PC-3 (cell line): ENCODE measurements at places on chromosomes 7 and 10. TPM values are rescaled to one million over a fixed set of nuclear protein-coding genes. Genes with fewer than 3 reads are reported as not detected.

DNA sequence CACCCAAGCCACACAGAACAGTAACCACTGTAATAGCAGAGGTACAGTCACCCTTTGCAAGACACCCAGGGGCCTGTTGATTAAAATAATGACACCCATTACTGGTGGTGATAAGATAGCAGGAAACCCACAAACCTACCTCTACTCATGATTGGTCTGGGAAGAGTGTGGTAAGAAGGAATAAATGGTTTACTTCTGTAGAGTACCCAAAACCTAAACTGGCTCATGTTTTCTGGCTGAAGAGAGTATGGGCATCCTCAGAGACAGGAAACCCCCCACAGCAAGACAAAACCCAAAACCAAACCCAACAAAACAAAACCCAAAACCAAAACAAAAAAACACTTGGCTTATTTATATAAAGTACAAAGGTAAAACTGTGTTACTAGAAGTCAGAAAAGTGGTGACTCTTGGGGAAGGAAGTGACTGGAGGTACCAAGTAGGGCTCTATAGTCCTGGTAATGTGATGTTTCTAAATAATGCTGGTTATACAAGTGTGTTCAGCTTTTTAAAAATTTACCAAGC is 15.5 kb upstream of the DNAJB12 start:
- no peak for DNase-seq

The NUTM2E gene
- 0.58 TPM in 1 of 2 replicates, not detected in the other for total RNA-seq

DNA sequence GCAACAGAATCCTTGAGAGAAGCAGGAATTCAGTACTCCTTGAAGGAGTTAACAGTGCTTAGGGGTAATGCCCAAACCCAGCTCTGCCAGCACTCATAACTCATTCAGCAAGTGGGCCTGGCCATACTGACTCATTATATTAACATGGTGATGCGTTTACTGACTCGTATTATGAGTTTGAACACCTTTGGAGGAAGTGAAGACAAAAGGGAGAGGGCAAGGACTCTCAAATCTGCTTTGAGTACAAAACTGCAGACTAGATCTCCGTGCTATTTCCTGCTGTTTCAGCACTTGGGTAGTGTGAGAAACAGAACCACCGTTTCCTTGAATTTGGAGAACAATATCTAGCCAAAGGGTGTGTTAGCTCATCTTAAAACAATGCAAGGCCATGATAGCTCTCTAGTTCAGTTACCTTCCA is 30.8 kb downstream of the SLC16A9 start:
- DNase-seq: peak; percentile 95

DNA sequence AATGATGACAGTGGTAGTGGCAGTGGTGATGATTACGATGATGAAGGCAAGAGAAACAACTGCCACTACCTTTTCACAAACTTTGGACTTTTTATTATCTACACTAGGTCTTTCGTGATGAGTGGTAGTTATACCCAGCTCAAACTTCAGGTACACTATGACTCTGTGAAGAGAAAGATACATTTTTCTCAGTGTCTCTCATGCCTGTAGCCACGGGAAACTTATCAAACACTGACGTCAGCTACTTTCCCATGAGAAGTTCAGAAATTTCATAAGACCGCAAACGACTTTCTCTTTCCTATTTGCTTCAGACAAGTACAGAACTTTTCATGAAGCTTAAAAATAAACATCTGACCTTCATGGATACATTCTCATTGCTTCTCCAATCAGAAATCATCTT is 57.0 kb downstream of the CALD1 start:
- no peak for DNase-seq

GRCh38 chr10:73768881-73769280 is 13.0 kb upstream of the CHCHD1 start:
- no peak for DNase-seq

DNA sequence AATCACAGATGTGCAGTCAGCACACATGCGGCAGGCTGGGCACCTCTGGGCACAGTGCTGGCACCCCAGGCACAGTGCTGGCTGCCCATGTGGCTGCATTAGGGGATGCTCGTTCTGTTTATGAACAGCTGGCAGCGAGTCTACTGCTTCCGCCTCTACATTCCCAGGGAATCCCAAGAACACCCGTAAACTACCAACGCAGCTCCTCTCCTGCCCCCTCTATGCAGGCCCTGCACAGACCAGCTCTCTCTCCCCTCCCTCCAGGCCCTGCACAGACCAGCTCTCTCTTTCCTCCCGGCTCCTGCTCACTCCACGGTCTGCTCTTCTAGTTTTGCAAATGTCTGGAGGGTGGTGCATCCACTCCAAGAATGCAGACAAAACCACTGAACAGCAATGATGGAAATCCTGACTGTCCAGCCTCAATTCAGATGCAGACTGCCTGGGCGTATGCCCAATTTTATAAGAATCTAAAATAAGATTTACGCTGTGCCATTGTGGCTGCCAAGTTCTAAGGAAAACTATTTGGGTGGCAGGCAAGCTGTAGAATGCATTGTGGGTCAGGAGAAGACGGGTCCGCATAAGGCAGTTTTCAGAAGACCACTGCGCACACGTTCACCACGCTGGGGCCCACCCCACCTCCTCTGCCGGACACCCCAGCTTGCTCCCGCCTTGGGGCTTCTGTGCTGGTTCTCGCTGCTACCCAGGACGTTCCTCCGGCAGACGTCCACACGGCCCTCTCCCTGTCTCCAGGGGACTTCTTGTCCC is 234.6 kb downstream of the ZMYND11 start:
- no peak for DNase-seq

DNA sequence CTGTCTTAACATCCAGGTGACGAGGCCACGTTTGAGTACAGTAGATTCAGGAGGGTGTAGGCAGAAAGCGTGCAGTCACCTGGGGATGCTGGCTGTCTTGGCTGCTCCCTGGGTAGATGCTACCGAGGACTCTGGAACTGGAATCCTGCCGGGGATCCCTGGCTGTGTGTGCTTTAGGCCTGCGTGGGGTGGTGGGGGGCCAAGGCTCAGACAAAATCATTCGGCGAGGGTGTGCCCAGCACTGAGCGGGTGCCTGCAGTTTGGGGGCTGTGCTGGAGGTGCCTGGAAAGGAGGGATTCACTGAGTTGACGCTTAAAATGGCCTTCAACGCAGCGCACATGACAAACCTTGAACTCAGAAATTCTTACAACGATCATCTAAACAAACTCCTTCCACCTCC is 93.5 kb upstream of the PODXL start:
- no peak for DNase-seq

DNA sequence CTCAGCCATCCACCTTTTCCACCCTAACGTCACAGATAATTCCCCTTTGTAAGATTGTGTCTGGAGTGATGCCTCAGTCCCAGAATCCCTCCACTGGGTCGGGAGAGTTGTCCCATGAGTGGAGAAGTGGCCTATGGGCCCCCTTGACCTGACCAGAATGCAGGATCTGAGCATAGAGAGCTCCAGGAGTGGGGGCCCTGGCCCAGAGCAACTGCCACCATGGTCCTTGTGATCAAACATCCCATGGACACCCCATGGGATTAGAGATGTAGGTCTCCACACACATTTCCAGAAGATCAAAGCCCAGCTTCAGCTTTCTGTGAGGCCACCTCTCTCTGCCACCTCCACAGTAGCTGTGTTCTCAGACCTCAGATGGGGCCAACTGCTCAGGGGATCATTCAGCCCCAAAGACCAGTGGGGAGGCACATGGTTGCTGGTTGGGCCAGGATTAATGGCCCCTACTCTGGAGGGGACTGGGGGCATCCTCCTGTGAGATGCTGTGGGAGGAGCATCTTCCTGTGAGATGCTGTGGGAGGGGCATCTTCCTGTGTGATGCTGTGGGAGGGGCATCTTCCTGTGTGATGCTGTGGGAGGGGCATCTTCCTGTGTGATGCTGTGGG is 28.5 kb upstream of the DPYSL4 start:
- DNase-seq: no peak

The ZYX gene
- 103 and 108 TPM in 2 replicates for total RNA-seq

- DNase-seq: no peak
Observed at GRCh38 chr7:141024668-141025067, 9.9 kb upstream of the MRPS33 start.

DNA sequence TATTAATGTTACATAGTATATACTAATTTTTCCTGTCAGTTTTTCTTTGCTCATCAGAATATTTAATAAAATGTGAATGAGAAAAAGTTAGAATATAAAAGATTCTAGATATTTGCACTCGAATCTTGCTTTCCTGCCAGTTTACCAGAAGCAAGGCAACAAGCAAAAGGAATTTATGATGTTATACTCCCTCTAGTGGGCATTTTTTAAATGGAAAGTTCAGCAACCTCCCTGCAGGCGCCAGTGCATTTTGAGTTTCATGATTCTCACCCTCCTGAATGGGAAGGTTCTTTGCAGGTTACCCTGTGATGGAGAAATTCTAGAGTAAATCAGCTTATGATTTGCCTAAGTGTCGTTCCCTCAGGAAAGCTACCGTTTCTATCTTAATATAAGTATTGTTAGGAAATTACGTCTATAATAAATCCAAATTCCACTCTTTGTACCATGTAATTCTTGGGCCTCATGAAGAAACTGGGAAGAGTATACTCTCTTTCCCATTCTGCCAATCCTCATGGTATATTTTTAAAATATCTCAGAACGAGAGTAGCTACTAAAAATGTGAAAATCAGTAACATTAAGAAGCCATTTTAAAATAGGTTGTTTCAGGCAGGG is 350.0 kb downstream of the CRPPA start:
- peak; percentile 83 for DNase-seq

DNA sequence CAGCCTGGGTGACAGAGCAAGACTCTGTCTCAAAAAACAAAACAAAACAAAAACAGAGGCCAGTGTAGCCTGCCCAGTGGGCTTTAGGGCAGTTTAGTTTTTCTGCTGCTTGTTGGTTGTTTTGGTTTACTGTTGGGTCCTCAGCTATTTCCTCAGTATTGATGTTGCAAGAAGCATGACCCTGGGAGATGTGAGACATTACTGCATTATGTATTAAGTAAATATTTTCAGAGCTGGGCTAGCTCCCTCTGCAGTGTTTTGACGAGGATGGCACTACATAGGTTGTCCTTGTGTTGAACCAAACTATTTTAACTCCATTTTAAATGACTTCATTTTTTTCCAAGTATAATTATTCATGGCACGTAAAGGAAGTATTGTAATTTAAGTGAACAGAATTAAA is 4.8 kb downstream of the AKAP9 start:
- peak; percentile 70 for DNase-seq

The ATOH7 gene
- 1.1 TPM in 1 of 2 replicates, not detected in the other for total RNA-seq

GRCh38 chr10:75168275-75168674 is 42.3 kb upstream of the VDAC2 start:
- no peak for DNase-seq

GRCh38 chr7:98400542-98401340 is at the start of gene BAIAP2L1:
Gene BAIAP2L1 (minus strand): TSS chr7:98401090. CDS start chr7:98400852, 238 bp downstream.
- DNase-seq: peak; percentile 92

The PRKAR2B gene
- 0.29 and 1.5 TPM in 2 replicates for total RNA-seq

The GNAT3 gene
- total RNA-seq: not detected in 2 replicates

DNA sequence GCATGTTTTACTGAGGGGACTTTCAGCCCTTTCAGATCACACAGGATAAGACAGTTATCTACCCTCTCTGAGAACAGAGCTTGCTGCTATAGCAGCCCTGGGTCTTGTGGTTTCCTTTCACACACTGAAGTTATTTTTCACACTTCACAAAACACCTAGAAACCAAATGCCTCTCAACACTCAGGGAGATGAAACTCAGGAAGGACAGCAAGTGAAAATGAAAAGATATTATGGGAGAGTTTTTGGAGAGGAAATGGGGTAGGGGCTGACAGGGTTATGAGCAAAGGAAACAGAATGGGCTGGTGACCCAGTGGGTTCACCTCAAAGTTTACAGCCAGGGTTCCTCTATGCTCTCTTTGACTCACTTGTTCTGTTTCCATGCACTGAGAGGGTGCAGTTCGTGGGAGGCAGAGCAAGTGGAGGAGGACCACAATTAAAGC is 17.0 kb upstream of the GIMAP2 start:
- no peak for DNase-seq

The CISD1 gene
- 57.1 and 68.8 TPM in 2 replicates for total RNA-seq

- no peak for DNase-seq
Observed at GRCh38 chr10:24430591-24430990, 221.7 kb downstream of the KIAA1217 start.

- DNase-seq: no peak
Observed at GRCh38 chr7:50598460-50599343, 33.5 kb upstream of the DDC start.

- DNase-seq: peak; percentile 84
Observed at GRCh38 chr7:85750454-85750949, 563.6 kb upstream of the SEMA3D start.

DNA sequence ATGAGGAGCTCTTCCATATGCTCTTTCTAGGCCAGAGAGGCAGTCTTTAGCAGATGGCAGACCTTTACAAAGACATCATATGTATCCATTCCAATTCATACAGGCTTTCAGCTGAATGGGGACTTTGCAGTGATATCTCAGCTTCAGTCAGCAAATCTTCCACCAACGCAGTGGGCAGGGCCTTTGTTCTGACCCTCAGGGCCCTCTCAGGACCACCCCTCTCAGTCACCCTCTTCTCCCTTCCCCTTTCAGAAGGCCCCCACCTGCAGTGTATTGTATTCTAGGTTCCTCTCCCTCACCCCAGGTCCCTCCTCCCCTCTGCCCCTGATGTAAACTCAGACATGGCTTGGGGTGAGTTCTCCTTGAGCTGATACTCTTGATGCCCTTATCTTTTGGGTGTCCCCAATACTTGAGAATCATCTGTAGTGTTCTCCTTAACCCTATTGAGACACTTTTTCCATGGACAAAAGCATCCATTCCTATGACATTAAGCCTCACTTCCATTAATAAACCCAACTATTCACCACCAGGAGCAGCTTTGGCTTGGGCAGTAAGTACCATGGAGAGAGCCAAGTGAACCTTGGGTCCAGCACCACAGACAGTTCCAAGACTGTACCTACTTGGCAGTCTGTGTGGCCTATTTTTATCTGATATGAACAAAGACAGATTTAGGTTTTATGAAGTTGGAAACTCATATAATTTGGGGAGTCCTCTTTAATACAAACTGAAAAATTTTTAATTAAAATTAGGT is 62.7 kb downstream of the ADCYAP1R1 start:
- peak; percentile 56 for DNase-seq

- no peak for DNase-seq
Observed at GRCh38 chr7:133936074-133936473, 191.1 kb upstream of the LRGUK start.

DNA sequence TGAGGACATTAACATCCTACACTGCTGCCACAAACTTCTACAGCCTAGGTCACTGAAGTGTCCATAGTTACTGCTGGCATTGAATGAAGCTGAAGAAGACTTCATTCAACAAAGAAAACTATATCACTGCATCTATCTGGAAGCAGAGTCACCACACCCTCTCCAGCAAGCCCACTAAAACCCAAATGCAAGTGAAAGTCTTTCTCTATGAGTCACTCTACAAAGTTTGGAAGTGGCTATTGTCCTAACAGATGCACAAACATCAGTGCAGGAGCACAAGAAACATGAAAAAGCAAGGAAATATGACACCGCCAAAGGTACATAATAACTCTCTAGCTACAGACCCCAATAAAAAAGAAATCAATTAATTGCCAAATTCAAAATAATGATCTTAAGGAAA is 43.5 kb upstream of the CAMK2B start:
- peak; percentile 89 for DNase-seq

DNA sequence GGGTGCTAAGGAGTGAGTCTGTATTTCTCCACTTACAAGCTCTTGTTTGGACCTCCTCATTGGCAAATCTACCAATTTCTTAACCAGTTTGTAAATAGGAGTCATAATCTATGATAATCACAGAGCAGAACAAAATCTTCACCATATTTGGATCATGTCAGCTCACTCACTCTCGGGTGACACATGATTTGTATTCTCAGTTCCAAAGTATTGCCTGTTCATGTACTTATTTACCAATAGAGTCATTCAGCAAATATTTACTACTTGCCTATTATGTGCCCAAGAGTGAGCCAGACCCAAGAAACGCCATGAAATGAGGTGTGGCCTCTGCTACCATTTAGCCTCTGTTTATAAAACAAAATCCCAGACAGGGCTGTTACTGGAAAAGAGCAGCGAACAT is 114.8 kb downstream of the TSPAN12 start:
- DNase-seq: peak; percentile 82
